ENCODE measurements at places on chromosomes 13 and 19.

DNA sequence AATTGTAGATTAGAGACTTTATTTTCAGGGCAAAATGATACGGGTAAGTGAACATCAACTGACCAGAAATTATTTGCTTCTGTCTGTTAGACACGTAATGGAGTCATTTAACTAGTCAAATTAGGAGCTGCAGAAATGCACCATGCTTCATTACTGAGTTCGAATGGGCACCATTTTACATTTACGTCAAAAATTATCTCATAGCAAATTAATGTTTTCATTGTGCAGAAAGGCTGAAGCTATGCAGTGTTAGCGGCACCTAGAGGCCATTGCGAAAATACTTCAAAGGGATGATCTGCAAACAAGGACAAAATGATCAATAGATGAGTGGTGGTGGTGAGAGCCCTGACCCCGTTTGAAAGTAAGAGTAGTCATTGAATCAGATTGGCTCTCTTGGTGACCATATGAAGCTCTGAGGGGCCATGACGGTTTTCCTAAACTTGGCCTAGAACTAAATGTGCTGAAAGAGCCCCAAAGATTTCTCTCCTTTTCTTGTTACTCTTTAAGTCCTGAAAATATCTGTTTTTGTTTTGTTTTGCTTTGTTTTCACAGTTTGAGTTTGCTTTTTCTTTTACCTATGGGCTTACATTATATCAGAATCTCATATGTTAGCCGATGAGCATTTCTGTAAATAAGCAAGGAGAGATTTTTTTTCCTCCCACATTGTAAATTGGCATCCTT, 277.9 kb downstream of the ZNF536 start:
- peak; percentile 32 for DNase-seq

DNA sequence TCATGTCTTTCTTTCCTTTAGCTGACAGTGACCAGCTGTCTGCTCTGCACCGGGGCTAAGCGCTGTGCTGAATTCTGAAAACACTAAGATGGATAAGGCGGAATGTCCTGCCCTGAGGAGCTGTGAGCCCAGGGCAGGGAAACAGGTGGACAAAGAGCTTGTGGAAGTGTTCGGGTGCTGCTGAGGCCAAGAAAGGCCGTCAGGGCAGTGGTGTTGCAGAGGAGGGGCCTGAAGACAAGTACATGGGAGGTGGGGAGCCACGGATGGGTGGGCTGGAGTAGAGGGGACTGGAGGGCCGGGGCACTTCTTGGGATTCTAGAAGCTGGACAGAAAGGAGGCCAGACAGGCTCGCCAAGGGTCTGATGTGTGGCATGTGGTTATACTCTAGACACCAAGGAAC, 66.2 kb upstream of the GPR183 start:
- DNase-seq: no peak

DNA sequence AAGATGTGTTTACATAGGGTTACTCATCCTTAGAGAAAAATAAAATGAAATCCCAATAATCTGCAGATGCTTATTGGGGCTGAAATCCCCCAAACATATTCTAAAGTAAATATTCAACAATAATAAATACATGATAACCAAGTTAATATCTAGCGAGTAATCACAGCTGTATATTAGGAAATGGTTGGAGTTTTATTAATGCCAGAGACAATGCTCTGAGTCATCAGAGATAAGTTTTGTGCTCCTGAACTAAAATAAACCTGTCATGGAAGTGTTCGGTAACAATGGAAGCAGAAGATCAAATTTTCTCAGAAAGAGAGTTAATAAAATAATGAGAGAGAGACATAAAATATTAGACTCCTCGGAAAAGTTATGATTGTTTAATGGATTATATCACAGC, 31.4 kb downstream of the FLT1 start:
- DNase-seq: no peak

DNA sequence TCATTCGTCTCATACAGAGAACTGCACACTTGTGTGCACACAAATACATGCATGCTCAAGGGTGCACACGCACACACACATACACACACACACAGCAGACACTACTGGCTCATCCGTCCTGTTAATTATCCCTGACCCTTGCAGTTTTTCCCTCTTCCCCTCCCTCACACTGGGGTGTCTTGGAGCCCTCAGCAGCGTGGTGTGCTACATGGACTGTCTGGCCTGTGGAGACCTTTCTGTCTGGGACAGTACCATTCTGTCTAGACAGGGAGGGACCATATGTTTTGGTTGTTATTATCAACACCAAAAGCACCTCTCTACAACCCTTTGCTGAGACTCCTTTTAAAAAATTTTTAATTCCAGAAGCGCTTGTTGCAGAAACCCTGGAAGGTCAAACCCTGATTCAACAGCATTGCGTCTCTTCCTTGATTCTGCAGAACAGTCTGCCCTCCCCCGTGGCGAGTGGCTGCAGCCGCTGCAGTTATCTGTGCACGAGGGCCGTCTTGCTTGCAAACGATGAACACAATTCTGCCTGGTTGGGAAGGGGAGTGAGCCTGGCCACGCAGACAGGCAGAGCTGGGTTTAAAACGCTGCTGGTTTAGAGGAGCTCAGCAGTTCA, 374.0 kb downstream of the IRS2 start:
- no peak for DNase-seq

DNA sequence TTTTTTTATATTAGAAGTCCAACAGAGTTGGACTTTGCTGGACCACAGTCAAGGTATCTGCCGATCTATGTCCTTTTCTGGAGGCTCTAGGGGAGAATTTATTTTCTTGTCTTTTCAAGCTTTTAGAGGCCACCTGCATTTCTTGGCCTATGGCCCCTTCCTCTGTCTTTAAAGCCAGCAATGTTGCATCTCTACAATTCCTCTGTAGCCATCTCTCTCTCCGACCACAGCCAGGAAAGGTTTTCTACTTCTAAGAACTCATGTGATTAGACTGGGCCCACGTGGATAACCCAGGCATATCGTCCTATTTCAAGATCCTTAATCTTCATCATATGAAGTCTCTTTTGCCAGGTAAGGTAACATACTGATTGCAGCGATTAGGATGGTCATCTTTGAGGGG, 43.5 kb upstream of the RGCC start:
- no peak for DNase-seq

DNA sequence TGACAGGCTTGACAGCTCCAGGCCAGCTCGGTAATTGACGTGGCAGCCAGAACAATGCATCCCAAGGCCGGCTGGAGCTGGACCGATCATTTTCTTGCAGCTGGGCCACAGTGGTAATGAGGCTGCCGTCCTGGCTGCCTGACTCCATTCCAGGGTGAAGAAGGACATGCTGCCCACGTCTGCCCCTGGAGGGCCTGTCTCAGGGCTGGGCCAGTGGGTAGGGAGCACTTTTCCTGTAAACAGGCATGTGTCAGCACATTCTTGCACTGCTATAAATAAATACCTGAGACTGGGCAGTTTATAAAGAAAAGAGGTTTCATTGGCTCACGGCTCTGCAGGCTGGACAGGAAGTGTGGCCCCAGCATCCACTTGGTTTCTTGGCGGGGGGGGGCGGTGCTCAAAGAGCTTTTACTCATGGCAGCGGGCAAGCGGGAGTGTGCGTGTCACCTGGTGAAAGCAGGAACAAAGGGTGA, 38.1 kb upstream of the KCTD15 start:
- no peak for DNase-seq

- DNase-seq: no peak
These were observed 1664.0 kb downstream of the EFNB2 start for GRCh38 chr13:104871456-104871855.

DNA sequence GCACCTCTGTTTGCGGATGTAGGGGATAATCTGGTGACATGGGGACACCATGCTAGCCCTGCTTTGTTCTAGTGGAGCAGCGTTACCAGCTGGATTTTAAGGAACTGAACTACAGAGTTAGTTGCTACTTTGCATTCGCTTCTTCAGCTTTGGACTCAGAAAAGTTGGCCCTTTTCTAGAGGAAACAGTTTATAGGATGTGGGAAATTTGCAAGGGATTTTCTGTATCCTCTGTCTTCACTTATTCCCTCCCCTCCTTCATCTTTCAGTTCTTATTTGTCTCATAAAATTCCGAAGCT, 2.1 kb downstream of the GATAD2A start:
- DNase-seq: peak; percentile 29

GRCh38 chr13:71590654-71591148, 276.3 kb downstream of the DACH1 start:
- DNase-seq: no peak

DNA sequence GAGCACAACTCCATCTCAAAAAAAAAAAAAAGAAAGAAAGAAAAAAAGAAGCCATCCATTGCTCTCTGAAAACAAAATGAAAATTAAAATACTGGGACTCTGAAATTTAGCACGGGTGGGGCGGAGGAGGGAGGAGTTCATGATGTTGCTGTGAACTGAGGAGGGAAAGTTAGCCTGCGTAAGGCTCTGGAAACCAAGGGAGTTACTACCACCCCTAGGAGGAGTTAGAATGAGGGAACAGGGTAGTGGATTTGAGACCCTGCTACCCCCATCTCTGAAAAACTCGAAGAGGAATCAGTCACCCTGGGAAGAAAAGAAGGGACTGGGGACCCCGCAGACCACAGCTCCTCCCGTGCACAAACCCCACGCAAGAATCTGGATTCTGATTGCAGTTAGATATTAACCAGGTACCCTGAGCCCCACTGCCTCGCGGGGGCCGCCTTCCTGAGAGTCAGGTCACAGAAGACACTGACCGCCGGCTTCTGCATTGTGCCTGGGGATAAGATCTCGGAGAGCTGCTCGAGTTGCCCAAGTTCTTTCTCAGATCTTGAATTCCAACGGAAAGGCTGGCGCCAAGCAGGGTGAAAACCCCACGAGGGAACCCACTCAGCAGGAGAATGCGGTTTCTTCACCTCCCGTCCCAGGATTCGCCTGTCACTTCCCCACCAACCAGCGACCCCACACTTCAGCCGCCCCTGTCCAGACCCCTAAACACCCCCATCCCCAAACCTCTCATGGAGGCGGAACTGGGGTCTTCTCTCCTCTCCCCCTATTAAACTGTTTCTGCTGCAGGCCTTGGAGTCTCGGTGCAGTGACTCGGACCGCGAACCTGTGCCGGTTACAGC, 870 bp downstream of the ZNF442 start:
- peak; percentile 9 for DNase-seq

DNA sequence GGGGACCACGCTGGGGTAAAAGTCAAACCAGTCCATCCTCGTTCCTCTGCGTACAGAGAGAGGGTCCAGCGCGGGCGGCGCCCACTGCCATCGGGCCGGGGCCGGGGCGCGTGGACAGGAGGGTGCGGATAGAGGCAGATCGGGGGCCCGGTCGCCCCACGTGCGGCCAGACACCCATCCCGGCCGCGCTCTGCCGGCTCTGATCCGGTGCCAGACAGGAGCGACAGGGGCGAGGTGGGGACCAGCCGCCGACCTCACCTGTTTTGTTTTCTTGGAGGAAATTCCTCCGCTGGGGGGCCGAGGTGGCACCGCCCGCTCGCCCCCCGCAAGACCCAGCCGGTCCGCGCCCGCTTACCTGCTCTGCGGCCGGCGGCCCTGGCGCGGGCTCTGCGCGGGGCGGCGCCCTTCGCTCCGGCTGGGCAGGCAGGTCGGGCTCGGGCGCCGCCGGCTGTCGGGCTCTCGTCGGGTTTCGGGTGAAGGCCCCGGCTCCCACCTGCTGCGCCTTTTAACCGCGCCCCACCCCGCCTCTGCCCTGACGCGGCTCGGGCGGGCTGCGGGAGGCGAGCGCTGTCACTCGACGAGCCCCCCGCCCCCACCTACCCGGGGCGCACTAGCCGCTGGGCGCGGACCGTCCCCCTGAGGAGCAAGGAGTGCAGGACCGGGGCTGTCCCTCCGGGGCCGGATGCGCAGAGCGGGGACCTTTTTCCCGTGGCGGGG, at the start of gene GJB6:
TSS of gene GJB6 (minus strand) at position 481 of the 717 bp plus-strand sequence. CDS start 8,839 bp downstream, outside the sequence.
- no peak for DNase-seq

- no peak for DNase-seq
These were observed 258.5 kb downstream of the COG6 start for GRCh38 chr13:39913928-39914327.

GRCh38 chr19:11617180-11618062, 20.1 kb downstream of the ZNF627 start:
- no peak for DNase-seq

DNA sequence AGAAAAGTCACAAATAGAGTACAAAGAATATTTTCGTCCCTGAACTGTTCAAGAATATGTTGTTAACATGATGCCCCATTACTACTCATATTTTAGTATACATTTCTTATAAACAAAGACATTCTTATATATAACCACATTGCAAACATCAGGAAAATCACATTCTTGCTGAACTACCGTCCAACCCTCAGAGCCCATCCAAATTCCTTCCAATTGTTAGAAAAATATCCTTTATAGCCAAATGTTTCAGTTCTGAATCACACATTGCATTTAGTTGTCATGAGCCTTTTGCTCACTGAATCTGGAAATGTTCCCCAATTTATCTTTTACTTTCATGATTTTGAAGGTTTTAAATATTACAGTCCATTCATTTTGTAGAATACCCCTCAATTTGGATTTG, 467.8 kb upstream of the ARGLU1 start:
- DNase-seq: no peak

DNA sequence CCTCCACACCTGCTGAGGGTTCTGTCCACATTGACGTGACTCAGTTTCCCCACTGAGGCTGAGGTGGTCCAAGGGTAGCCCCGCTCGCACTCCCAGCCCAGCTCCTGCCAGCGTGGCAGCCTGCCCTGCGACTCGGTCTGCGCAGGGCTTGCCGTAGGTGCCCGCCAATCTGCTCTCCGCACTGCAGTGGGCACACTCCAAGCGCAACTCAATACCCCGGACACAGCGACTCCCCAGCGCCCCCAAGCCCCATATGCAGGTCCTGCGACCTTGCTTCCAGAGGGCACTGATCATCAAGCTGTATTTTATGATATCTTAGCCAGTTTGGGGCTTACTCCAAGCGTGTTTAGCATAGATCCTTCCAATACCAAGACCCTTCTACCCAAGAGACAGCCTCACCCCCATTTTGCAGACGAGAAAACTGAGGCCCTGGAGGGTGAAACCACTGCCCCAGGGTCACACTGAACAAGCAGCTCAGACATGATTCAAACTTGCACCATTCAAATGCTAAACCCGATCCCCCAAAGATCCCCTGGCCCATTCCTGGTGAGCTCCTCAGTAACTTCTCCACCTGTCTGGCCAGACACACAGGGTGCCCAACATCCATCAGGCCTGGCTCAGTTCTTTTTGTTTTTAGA, 13.5 kb downstream of the PTPRS start:
- no peak for DNase-seq

- DNase-seq: no peak
These were observed 7.8 kb downstream of the MAG start for GRCh38 chr19:35299523-35300338.

DNA sequence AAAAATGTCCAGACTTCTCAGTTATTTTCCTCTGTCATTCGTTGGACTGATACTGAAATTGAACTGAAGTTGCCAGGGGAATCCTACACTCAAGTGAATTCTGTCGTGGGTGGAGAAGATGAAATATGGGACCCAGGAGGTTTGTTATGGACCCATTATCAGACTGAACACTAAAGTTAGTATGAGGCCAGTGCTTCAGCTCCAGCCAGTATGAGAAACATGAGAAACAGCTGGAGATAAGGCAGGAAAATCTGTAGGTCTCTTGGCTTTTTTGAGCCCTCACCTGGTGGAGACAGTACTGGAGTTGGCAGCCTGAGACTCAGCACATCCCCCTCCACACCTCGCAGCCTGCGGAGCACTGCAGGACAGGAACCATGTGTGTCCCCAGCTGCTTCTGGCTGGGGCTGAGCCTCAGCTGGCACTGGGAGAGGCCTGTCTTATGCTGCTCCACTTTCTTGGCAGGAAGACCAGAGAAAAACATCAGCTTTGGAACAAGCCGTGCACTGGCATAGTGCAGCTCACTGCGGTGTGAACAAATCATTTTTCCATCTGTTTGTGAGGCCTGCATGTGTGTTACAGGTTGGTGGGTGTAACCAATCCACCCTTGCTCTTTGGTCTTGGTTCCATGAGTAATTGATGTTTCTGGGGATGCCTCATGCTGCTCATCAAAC, 641.0 kb downstream of the FGF9 start:
- DNase-seq: no peak
